ENCODE measurements at places on chromosomes 2 and 18.

GRCh38 chr18:44672506-44672905, 8.2 kb upstream of the SETBP1 start:
- no peak for DNase-seq

GRCh38 chr2:174486563-174487107, at the start of gene GPR155:
TSS of gene GPR155 (minus strand) at chr2:174487029. CDS start at chr2:174481956, 5,073 bp downstream.
- peak; percentile 62 for DNase-seq

DNA sequence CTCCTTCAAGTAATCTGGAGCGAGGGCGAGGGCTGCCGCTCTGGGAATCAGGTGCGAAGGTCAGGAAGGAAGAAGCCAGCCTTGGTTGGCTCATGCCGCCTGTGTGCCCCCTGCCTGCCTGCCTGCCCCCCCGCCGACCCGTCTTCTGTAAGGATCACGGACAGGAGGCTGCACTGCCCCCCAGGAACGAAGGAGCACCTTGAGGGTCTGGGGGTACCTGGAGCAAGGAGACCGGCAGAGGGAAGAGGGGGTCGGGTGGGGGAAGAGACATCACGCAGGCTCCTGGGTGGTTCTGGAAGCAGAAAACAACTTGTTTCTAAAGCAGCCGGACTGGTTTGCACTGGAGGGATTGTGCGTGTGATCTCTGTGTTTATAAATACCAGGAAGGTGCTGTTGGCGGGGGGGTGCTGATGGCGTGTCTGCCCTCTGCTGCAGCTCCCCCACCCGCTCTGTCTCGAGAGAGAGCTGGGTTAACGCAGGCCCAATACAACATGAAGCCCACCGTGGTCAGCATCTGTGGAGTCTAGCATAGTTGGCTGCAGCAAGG, 1.7 kb downstream of the FOSL2 start:
- DNase-seq: peak; percentile 39

DNA sequence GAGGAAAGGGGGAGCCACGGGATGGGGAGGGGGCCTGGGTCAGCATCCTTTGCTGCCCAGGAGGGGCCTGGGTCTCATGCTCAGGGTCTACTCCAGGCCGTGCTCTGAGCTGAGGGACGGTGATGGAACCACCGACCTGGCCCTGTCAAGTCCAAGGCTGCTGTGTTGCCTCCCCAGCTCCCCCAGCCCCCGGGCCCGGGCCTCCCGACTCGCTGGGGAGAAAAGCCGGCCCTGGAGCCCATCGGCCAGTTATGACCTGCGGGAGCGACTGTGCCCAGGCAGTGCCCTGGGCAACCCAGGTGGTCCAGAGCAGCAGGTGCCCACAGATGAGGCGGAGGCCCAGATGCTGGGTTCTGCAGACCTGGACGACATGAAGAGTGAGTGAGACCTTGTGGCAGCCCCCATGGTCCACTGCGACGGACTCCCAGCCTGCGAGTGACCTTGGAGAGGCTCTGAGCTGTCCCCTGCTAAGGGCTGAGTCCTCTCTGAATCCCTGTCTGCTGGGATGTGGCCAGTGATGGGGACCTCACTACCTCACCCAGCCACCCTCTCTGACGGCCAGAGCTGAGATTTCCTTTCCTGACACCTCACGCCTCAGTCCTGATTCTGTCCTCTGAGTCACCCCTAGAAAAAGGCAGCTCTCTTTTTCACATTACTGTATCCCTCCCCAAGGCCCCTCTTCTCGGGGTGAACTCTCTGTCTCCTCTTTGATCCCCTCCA, 2.7 kb downstream of the SLC4A3 start:
- no peak for DNase-seq

- DNase-seq: no peak
These were observed 107.9 kb downstream of the DPP10 start for GRCh38 chr2:114550364-114550763.

DNA sequence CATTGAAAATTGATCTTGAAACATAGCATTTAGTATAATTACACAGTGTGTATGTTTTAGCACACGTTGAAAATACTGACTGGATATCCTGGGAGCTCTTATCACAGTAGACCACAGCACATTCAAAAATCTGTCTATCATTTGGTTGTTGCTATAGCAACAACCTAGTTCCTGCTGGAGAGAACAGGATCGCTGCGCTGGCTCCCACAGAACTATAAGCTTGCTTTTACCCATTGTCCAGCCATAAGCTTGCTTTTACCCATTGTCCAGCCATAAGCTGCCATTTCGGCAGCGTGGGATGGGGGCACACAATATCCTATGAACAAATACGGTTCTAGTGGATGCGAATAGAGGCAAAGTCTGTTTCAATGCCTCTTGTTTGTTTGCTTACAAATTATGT, 70.4 kb upstream of the ST6GAL2 start:
- no peak for DNase-seq

DNA sequence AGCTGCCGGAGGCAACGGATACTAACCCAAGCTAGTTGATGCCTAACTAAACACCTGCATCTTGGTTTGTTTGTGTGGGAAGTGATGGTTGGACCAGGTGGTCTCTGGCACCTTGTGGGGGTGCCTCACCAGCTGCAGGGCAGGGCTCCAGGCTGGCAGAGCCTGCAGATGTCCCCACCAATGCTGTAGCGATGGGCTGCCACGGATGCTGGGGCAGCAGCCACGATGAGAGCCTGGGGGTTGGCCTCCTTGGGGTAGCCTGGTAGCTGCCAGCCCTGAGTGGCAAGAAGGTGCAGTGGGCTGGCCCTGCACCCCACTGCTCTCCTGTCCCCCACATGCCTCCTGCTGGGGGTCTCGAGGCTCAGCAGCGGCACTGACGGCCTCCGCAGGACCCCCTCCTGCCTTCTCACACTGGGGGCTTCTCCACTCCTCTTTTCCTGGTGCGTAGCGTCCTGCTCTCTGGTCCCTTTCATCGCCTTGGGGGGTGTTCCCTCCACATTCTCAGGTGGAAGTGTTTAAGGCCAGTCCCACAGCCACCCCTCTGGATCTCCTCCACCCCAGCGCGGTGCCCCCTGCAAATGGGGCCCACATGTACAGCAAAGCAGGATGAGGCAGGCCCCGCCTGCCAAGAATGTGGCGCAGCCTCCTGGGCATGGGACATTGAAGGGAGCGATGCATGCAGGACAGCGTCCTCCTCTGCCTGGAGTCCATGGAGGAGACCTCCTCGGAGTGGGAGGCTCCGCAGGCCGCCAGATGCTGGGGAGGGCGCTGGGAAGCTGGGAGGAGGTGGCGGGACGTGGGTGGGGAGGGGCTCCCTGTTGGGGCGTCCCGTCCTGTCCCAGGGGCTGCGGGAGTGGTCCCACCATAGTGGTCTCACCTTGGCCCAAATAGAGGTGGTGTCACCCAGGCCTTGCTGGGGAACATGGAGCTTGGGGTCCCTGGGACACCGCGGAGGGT, 173.1 kb downstream of the ASB1 start:
- DNase-seq: no peak

Data from CD4-positive, alpha-beta T cell treated with Interleukin-17A for 4 hours (primary cell).